Astrocyte (in vitro differentiated cells and primary cell): ENCODE measurements at places on chromosomes 11 and 22.

- H3K27me3 ChIP-seq, result no peaks in the 10 kb centered on the region
- H3K27ac ChIP-seq, result no peak overlapping the region
These were observed 16.7 kb upstream of the EHF start for GRCh38 chr11:34604145-34604544.

- peak; percentile 92 for DNase-seq
- H3K4me1 ChIP-seq, result peaks cover 70% of the 10 kb centered on the region
- peak overlapping the region; percentile 91 for H3K27ac ChIP-seq
- H3K27me3 ChIP-seq, result no peaks in the 10 kb centered on the region
- H3K4me3 ChIP-seq, result peak overlapping the region; percentile 99
These were observed 65.1 kb upstream of the PPARA start for GRCh38 chr22:46084943-46085827.

GRCh38 chr11:69308936-69309615 is 15.1 kb downstream of the MYEOV start:
- H3K36me3 ChIP-seq, result no peaks in the 10 kb centered on the region
- no peak overlapping the region for H3K27ac ChIP-seq
- no peak overlapping the region for H3K4me3 ChIP-seq
- no peak for DNase-seq
- peaks cover 8% of the 10 kb centered on the region for H3K4me1 ChIP-seq

GRCh38 chr11:77093987-77094840 is 8.4 kb upstream of the OMP start:
- DNase-seq, result no peak
- no peaks in the 10 kb centered on the region for H3K4me1 ChIP-seq
- no peaks in the 10 kb centered on the region for H3K36me3 ChIP-seq
- no peak overlapping the region for H3K27ac ChIP-seq
